Stimulated activated CD4-positive, alpha-beta T cell treated with anti-CD3 and anti-CD28 coated beads, Interleukin-1b, Interleukin-23, amount 100 ng/mL, for 1 hour (primary cell): ENCODE measurements at places on chromosomes 11 and 22.

- DNase-seq = no peak
Measured at GRCh38 chr11:105490333-105490732, 119.5 kb upstream of the GRIA4 start.

- no peak for DNase-seq
Measured at GRCh38 chr11:103051151-103051801, 40.7 kb downstream of the DCUN1D5 start.

- DNase-seq = no peak
Measured at GRCh38 chr11:106311531-106312230, 234.2 kb downstream of the AASDHPPT start.

GRCh38 chr22:37381489-37381888 is 45.8 kb downstream of the ELFN2 start:
- DNase-seq = no peak

DNA sequence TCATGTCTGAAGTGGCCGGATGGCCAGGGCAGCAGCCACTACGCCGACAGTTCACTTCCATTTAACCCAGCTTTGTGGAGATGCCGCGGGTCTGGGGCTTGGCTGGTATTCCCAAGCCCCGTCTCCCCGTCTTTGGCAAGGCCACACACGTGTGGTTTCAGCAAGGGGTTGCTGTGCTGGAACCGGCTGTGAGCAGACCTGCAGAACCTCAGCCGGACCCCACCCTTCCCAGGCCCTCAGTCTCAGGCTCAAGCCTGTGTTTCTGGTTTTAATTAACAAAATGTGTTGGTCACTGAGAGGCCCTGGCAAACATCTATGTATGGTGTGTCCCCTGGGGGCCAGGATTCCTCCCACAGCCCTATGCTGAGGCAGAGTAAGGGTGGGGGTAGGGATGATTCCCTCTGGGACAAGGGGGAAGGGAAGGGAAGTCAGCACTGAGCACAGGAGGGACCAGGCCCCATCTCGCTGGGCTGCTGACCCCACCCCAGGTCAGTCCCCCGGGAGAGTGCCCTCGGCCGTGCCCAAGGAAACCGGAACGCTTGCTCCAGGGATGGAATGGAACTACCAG is 9.3 kb downstream of the OSBPL5 start:
- no peak for DNase-seq

DNA sequence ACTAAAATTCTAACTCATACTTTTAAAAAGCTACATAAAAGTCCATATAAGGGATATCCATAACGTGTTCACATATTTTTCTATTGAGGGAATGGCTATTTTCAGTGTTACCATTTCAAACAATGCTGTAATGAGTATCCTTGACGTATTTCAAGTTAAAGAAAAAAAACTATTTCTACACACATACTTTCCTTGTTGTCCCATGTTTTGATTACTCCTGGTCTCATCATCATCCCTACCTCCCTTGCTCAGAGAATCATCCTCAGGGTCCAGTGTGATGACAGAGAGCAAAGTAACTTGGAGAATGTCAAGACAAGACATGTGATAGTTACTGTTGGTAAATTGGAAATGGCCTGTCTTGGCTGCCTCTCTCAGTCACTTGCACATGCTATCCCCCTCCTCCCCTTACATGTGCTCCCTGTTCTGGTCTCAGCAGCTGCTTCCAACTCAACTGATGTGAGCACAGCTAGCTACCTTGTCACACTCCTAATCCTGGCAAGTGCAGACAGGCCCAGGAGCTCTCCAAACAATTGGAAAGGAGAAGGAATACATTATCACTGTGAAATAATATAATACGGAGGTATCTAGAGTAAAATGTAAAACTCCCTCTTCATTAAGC is 21.8 kb downstream of the NUMA1 start:
- DNase-seq = no peak

DNA sequence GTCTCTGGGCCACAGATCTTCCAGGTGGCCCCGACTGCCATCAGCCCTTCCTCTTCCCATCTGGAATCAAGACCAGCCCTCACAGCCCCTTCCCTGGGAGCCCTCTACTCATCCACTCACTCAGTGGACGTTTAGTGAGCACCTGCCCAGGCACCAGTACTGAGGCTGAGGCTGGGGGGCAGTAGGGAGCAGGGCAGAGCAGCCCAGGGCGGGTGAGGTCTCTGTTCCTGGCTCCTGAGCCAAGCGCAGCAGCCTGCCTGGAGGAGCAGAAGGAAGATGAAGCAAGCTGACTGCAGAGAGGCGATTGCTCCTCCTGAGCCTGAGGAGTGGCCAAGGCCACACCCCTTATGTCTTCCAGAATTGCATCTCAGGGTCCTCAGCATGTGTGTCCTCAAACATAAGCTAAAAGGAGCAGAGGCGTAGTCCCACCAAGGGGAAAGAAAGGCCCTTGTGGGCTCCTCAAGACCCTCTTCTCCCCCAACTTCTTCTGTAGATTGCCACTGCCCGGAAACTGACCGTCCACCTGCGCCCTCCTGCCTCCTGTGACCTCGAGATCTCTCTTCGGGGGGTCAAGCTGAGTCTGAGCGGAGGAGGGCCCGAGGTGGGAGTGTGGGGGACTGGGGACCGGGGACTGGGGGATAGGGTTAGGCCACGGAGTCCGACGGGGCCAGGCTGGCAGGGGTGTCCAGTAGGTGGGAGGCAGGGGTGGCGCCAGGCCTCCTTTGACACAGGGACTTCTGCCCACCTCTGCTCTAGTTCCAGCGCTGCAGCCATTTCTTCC is 5.8 kb downstream of the MAPK8IP2 start:
- DNase-seq = no peak

DNA sequence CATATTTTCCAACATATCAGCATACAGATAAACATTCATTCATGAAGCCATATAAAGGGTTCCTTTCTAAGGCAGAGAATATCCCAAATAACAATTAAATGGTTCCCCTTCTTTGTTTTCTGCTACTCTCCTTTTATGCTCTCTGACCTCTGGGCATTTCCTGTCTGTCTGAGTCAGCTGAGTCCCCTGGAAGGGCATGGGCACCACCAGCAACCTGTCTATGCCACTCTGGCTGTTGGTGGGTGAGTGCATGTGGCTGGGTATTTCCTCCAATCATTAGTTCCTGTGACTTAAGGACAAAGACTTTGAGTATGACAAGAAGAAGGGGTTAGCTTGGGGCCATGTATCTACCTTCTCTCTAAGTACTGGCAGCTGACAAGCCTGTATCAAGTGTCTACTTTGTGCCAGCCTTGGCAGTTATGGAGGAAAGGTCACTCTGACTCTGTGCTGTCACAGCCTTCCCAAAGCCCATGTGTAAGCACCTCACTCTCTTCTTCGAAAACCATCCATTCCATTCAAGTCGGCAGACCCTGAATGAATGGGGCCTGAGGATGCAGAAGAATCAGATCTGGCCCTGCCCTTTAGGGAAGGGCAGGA is 86.3 kb upstream of the PHOX2A start:
- DNase-seq = no peak
